Pulmonary artery endothelial cell (primary cell): ENCODE measurements at places on chromosomes 1 and 21.

DNA sequence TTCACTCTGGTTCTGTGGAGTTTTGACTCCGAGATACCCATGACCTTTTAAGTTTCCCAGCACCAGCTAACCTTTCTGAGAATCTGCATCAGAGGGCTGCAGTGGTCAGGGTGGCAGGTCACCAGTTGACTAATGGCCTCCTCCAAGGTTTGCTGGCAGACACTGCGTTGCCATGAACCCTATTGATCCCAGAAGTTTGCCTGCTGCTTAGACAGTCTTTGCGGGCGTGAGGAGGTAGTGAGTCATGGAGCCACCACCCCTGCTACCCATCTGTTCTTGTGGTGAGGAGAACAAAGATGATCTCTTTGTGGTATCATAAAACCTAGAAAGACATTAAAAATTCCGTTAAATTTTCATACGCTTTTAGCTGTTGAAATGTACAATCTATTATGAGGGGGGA is 180.4 kb downstream of the FGGY start:
- DNase-seq = no peak

DNA sequence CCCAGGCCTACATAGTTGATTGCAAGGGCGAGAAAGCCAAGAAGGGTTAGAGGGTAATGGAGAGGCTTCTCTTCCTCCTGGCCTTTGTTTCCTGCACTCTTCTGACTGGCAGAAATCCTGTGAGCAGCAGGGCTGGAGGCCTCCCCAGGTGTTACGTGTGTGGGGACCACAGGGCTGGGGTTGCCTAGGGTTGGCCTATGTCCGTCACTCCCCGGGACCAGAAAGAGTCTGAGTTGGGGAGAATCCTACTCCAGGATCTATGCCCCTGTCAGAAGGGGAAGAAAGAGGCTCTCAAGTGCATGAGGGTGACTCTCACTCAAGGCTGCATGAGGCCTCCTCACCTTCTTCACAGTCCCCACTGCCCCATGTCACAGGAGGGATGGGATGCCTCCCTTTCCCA is 38.5 kb downstream of the IGFN1 start:
- DNase-seq = no peak

DNA sequence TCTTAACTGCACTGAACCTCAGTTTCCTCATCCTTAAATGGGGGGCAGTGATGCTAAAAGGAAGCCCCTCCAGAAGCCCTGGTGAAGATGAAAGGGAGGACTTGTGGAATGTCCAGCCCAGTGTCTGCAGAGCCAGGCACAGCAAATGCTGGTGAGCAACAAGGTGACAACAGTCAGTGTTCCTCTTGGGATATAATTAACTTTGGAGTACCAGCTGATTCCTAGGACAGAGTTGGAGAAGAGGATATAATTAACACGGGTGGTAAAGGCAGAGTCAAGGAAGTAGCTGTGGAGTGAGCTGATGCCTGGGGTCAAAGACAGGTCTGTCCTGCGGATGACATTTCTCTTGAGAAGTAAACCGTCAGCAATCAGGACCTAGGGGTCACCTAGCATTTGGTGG is 60.7 kb upstream of the MRPS6 start:
- no peak for DNase-seq

- no peak for DNase-seq
These were observed 59.5 kb upstream of the ENAH start for GRCh38 chr1:225712391-225712790.

DNA sequence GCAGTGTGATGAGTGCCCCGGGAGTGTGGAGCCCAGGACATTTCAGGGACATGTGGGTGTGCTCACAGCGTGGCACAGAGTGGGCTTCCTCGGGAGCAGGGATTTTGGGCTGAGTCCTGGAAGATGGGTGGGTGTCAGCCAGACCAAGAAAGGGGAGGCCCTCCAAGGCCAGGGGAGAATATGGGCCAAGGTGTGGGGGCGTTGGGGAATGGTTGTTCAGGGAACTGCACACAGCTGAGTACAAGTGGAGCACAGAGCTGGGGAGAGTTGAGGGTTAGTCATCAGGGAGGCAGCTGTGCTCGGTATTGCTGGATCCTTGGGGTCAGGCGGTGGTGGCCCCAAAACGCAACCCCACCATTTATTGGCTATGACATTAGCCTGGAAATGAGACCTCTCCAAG is 5.5 kb downstream of the POGK start:
- no peak for DNase-seq

- DNase-seq = no peak
These were observed 103.3 kb upstream of the DPH5 start for GRCh38 chr1:101128846-101129245.

GRCh38 chr1:197224160-197224559 is 43.9 kb upstream of the CRB1 start:
- DNase-seq = no peak
